ENCODE measurements at places on chromosomes 2 and 18. TPM values are rescaled to one million over a fixed set of nuclear protein-coding genes. Genes with fewer than 3 reads are reported as not detected.

Gene NTSR2
- polyA plus RNA-seq, result 1.3 TPM

Gene C2orf80
- polyA plus RNA-seq, result not detected

Gene DSG4
- polyA plus RNA-seq, result not detected

Gene ZEB2
- polyA plus RNA-seq, result 76.3 TPM

Gene PLCL1
- 2.0 TPM for polyA plus RNA-seq

Gene WNT10A
- polyA plus RNA-seq, result not detected

Gene KRTCAP3
- polyA plus RNA-seq, result 2.4 TPM

Gene LPIN1
- 38.1 TPM for polyA plus RNA-seq

Gene GYPC
- polyA plus RNA-seq, result 44.1 TPM
